Ascending aorta (tissue), 2 donors: ENCODE measurements at places on chromosomes 7 and 10.

DNA sequence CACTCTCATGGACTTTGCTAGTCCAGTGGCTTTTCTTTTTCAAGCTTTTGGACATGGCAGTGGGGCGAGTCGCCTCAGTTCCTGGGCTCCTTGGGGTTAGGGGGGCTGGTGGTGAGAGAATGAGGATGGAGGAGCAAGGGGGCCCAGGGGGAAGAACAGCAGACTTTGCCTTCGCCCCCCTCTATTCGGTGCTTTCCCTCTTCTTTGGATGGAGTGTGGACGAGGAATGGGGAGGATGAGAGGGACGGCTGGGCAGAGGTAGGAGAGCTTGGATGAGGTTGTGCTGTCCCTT is 255 bp downstream of the MAGI2 start:
- no peaks in the 10 kb centered on the region for H3K27me3 ChIP-seq
- DNase-seq: no peak
- H3K36me3 ChIP-seq: no peaks in the 10 kb centered on the region
- peak overlapping the region; percentile 96 for H3K27ac ChIP-seq
- peaks cover 14% of the 10 kb centered on the region for H3K4me1 ChIP-seq

- H3K4me1 ChIP-seq: no peaks in the 10 kb centered on the region
- no peak overlapping the region for H3K4me3 ChIP-seq
- no peaks in the 10 kb centered on the region for H3K36me3 ChIP-seq
These were observed 238.5 kb downstream of the CACNB2 start for GRCh38 chr10:18378766-18379165.

- DNase-seq: no peak
- no peaks in the 10 kb centered on the region for H3K36me3 ChIP-seq
- no peaks in the 10 kb centered on the region for H3K4me1 ChIP-seq
These were observed 135.0 kb downstream of the STRA8 start for GRCh38 chr7:135368416-135369186.

DNA sequence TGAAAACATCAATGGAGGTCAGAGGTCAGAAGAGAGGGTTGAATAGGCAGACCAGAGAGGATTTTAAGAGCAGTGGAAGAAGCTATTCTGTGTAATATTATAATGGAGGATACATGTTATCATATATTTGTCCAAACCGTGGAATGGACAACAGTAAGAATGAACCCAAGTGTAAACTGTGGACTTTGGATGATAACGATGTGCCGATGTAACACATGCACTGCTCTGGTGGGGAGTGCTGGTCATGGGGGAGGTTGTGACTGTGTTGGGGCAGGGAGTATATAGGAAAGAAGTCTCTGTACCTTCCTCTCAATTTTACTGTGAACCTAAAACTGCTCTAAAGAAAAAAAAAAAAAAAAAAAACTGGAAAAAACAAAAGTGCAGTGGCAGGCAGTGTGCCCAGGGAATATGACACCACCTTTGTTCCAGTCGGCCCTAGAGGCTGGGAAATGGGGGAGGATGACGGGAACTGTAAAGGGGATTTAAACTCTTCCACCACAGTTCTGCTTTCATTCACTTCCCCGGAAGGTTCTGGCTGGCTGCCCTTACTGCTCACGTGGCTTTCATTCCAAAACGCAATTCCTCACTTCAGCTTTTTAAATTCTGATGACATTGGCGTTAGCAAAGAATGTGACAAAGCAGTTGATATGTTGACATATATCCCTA is 113.7 kb upstream of the ANKRD1 start:
- DNase-seq: peak; percentile 89
- H3K27ac ChIP-seq: no peak overlapping the region
- no peaks in the 10 kb centered on the region for H3K27me3 ChIP-seq
- H3K4me3 ChIP-seq: peak overlapping the region; percentile 3
- H3K36me3 ChIP-seq: no peaks in the 10 kb centered on the region

- H3K36me3 ChIP-seq: no peaks in the 10 kb centered on the region
- no peak overlapping the region for H3K27ac ChIP-seq
- no peak for DNase-seq
- no peaks in the 10 kb centered on the region for H3K27me3 ChIP-seq
- H3K4me1 ChIP-seq: no peaks in the 10 kb centered on the region
These were observed 9.1 kb upstream of the DMBT1 start for GRCh38 chr10:122551450-122551849.

DNA sequence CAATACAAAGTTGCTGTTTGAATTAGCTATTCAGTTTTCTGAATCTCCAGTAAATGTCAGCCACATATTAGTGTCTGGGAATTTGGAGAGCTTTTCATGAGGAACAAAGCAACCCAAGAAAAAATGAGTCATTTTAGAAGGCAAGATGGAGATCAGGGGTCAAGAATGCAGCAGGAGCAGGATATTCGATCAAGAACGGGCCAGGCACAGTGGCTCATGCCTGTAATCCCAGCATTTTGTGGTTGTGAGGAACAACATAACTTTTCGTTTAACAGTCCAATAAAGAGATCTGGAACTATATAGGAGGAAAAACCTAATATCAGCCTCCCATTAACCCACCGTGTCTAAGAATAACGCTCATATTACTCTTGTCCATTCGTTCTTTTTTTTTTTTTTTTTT is 600.5 kb downstream of the MAGI2 start:
- H3K27me3 ChIP-seq: no peaks in the 10 kb centered on the region
- no peak overlapping the region for H3K27ac ChIP-seq
- no peak overlapping the region for H3K4me3 ChIP-seq
- no peaks in the 10 kb centered on the region for H3K36me3 ChIP-seq
- H3K4me1 ChIP-seq: no peaks in the 10 kb centered on the region

- H3K27ac ChIP-seq: no peak overlapping the region
- no peaks in the 10 kb centered on the region for H3K27me3 ChIP-seq
- no peaks in the 10 kb centered on the region for H3K36me3 ChIP-seq
- DNase-seq: no peak
These were observed 40.6 kb upstream of the GHITM start for GRCh38 chr10:84098667-84099066.

- H3K4me3 ChIP-seq: no peak overlapping the region
- H3K27ac ChIP-seq: no peak overlapping the region
These were observed 15.5 kb downstream of the WAPL start for GRCh38 chr10:86506062-86506461.

- H3K4me3 ChIP-seq: no peak overlapping the region
- H3K4me1 ChIP-seq: no peaks in the 10 kb centered on the region
- no peak for DNase-seq
- no peaks in the 10 kb centered on the region for H3K27me3 ChIP-seq
These were observed 44.9 kb downstream of the FAS start for GRCh38 chr10:89035461-89035860.

- no peak overlapping the region for H3K27ac ChIP-seq
- no peak for DNase-seq
- H3K4me3 ChIP-seq: no peak overlapping the region
- H3K36me3 ChIP-seq: no peaks in the 10 kb centered on the region
- H3K4me1 ChIP-seq: no peaks in the 10 kb centered on the region
These were observed 1073.9 kb downstream of the GRM8 start for GRCh38 chr7:126178865-126179264.

GRCh38 chr10:124064676-124065075 is 28.7 kb downstream of the CHST15 start:
- peaks cover 3% of the 10 kb centered on the region for H3K36me3 ChIP-seq
- H3K27me3 ChIP-seq: no peaks in the 10 kb centered on the region
- peaks cover 6% of the 10 kb centered on the region for H3K4me1 ChIP-seq
- H3K27ac ChIP-seq: no peak overlapping the region
- H3K4me3 ChIP-seq: no peak overlapping the region
- DNase-seq: no peak
